ENCODE measurements at places on chromosomes 16 and 17. TPM values are rescaled to one million over a fixed set of nuclear protein-coding genes. Genes with fewer than 3 reads are reported as not detected.

GRCh38 chr16:66923866-66924265 is 1.5 kb downstream of the RRAD start:
- DNase-seq, result no peak

Gene ZPBP2
- total RNA-seq, result not detected

Gene SMPD3
- total RNA-seq, result 50.7 TPM

GRCh38 chr16:85642762-85643358 is 29.7 kb downstream of the GSE1 start:
- peak; percentile 35 for DNase-seq

GRCh38 chr17:50544516-50544915 is 2.5 kb upstream of the SPATA20 start:
- no peak for DNase-seq

DNA sequence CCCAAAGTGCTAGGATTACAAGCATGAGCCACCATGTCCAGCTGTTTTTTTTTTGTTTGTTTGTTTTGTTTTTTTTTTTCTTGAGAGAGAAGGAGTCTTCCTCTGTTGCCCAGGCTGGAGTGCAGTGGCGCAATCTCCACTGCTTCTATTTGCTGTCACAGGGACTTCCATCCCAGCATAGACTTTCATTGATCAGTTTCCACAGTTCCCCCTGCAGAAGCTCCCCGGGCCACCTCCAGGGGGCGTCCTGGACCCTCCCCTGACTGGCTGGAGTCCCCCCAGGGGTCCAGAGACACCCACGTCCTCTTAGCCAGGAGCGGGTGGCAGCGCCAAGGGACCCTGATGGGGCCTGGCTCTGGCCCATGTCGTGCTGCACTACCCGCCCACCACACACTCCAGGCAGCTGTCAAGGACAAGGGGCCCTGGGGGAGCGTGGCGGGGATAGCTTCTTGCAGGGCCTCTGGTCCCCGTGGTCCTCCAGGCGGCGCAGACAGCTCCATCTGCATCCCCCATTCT is 3.1 kb upstream of the NPW start:
- DNase-seq, result no peak

- no peak for DNase-seq
Observed at GRCh38 chr16:52578829-52579498, 32.0 kb upstream of the TOX3 start.
